ENCODE measurements at places on chromosomes 4 and X.
A peak's percentile ranks its signal among the peaks of the same experiment; 100 is the strongest.

DNA sequence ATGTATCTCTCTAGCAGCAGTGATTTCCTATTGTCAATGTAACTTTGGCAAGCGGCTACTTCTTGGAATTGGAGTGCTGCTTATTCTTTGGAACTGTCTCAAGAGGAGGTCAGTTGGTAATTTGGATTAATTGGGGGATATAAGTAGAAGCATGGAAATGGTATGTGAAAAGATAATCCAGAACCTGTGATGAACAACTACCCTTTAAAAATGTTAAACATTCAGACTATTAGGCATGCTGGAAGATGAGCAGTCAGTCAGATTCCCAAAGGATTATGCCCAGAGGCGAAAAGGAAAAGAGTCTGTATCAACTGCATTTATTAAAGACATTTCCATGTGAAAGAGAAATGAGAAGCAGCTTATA is 62.5 kb downstream of the SEC24D start:
- DNase-seq, result no peak

- no peak for DNase-seq
Observed at GRCh38 chr4:147313108-147313507, 167.8 kb upstream of the EDNRA start.

DNA sequence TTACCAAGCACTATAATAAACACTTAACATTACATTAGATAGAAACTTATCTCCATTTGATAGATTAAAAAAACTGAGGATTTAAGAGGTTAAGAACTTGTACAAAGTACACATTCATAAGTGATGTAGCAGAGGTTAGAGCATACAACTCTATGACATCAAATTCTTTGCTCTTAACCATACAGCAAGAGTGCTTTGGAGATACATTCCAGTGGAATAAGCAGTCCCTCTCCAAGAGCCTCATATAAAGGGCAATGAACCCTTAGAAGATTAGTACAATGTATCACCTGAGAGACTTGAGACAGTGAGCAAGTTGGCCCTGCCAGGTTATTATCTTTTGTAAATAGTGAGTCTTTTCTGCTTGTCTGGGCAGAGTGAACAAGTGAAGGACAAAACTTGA is 600.4 kb upstream of the CT83 start:
- DNase-seq, result no peak

- no peak for DNase-seq
Observed at GRCh38 chr4:3368841-3369760, 72.7 kb upstream of the HGFAC start.

- peak; percentile 0 for DNase-seq
Observed at GRCh38 chrX:139581068-139581467, 50.5 kb downstream of the F9 start.

DNA sequence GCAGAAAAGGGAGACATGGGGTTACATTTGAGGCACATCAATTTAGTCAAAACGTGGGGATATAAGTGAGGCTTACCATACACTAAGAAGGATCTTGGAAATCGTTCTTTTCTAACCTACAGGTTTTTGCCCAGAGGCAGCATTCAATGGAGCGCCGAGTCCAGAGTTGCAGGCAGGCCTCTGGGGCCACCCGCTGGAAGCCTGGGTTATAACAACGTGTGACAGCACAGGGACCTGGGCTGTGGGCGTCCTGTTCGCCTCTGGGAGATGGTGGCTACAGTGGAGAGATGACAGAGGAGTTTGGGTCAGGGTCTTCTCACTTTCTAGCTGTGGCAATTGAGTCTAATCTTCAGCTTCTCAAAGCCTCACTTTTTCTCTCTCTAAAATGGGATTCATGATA is 53.9 kb downstream of the ENPP6 start:
- peak; percentile 85 for DNase-seq

GRCh38 chr4:76689145-76689817 is 208.7 kb downstream of the SOWAHB start:
- DNase-seq, result peak; percentile 84

DNA sequence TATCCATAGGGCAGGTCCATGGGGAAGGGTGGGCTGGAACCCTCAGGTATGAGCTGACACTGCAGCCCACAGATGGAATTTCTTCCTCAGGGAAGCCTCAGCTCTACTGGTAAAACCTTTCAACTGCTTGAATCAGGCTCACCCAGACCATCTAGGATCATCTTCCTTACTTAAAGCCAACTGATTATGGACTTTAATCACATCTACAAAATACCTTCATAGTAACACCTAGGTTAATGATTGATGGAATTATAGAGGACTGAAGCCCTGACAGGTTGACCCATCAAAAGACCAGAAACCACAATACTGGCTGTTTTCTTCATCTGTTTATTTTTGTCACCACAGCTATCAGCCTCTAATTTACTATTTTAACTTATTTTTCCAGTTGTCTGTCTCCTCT is 188.9 kb upstream of the BOD1L1 start:
- DNase-seq, result no peak

DNA sequence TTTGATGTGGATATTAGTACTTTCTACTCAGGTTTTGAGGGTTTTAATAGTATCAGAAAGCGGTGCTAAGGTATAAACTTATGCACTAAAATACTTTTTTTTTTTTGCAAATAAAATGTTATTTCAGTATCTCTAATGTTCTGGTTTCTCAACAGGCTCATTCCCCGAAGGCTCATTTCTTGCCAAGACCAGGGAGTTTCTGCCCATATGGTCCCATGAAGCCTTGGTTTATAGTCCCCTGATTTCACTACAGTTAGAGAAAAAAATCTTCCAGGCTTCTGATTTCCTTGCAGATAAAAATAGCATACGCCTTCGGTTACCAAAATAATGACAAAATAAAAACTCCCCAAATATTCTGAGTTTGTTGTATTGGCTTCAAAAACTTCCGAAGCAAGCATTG is 814.2 kb upstream of the PABPC4L start:
- DNase-seq, result no peak

DNA sequence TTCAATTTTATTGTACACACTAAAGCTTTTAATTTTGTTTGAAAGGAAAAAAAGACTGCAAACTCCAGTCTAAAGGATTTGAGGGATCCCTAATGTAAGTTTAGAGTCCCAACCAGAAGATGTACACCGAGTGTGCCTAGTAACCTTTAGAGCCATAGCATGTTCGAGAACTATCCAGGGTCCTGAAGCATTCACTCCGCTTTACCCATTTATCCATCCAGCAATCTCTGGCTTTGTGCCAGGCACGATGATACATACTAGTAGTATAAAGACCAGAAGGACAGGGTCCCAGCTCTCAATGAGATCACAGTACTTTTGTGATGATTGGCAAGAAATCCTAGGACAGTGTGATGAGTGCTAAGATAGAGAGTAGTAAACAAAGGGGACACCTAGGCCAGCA is 168.7 kb downstream of the STK32B start:
- DNase-seq, result peak; percentile 63

DNA sequence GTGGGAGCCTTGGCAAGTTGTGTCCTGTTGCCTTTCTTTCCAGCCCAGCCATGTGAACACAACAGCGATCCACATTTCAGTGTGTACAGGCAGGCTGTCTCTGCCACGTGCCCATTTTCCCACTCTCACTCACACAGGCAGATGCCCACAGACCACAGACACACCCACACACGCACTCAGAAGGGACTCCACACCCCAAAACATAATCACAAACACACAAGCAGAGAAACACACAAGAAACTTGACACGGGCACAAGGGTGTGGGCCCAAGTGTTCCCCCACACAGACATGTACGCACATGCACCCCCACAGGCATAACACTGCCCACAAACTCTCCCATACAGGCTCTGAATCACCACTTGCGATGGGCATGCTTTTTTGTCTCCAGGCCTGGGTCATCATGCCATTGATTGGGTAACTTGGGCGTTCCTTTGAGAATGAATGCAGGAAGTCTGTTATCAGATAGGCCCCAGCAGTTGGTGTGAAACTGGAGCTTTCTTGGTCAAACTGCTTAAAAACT is 84.3 kb downstream of the NBDY start:
- DNase-seq, result no peak

DNA sequence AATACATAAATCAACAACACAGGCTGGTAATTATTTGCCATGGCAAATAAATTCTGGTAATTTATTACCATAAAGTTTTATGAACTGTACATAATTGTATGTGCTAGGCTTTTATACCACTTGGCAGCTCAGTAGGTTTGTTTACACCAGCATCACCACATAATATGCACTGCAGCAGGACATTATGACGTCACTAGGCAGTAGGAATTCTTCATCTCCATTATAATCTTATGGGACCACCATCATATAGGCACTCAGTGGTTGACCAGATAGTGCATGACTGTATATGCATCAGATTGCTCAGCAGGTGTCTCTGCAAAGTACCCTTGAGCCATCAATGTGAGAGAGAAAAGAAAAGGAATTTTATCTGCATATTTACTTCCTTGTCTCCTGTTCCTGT is 295.4 kb downstream of the CFAP47 start:
- DNase-seq, result no peak

- no peak for DNase-seq
Observed at GRCh38 chr4:136748165-136748564, 784.1 kb downstream of the PCDH18 start.

DNA sequence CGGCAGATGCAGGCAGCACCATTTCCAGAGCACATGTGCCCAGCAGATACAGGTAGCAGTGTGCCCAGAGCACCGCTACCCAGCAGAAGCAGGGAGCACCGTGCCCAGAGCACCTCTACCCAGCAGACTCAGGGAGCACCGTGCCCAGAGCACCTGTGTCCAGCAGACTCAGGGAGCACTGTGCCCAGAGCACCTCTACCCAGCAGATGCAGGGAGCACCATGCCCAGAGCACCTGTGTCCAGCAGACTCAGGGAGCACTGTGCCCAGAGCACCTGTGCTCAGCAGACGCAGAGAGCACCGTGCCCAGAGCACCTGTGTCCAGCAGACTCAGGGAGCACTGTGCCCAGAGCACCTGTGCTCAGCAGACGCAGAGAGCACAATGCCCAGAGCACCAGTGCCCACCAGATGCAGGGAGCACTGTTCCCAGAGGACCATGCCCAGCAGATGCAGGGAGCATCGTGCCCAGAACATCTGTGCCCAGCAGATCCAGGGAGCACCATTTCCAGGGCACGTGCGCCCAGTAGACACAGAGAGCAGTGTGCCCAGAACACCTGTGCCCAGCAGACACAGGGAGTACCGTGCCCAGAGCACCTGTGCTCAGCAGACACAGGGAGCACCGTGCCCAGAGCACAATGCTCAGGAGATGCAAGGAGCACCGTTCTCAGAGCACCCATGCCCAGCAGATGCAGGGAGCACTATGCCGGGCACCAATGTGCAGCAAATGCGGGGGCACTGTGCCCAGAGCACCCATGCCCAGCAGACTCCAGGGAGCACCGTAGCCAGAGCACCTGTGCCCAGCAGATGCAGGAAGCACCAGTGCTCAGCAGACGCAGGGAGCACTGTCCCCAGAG is 236.4 kb downstream of the DHRSX start:
- peak; percentile 43 for DNase-seq

- no peak for DNase-seq
Observed at GRCh38 chrX:116873671-116874070, 410.9 kb upstream of the CT83 start.

DNA sequence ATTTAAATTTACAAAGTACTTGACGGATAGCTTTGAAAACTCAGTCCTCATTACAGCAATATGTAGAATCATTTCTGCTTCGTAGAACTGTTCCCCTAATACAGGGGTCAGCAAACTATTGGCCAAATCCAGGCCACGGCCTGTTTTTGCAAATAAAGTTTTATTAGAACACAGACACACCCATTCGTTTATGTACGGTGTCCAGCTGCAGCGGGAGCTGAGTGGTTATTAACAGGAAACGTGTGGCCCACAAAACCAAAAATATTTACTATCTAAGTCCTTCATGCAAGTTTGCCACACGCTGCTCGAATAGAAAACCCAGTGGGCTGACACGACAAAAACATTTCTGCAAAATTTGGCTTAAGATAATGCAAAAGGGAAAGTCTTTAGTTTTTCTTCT is 146.5 kb downstream of the AFAP1 start:
- DNase-seq, result no peak

DNA sequence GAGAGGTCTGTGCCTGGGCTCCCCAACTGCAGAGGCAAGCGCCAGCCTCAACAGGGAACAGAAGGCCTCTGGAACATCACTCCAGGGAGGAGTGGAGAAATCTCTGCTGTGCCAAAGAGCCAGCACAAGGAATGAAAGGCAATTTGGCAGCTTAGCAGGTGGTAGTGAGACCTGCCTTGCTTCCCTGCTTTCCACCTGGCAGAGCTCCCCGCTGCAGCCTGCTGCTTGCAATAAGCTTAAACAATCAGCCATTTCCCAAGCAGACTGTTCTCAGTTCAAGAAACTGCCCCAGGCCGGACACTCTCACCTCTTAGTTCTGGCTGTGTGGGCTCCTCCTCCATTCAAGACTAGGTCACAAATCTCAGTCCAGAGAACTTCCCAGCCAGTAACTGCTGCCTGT is 370.6 kb downstream of the MAGEB5 start:
- DNase-seq, result no peak

DNA sequence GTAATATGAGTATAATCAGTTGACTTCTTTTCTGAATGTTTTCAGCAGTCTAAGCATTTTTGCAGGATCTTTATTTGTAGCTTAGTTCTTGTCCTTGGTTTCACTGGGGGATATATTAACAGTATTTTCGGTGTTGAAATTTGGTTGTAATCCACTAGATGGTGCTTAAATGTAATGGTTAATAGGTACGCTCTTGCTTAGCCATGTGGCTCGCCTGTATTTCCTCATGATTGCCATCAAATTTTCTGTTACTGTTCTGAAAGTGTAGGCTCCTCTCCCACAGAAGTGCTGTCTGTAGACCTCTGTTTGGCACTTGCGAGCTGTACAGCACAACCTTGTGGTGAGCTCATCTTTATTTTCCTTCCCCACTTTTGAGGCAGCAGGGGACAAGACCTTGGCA is 3.9 kb upstream of the FAAH2 start:
- no peak for DNase-seq

DNA sequence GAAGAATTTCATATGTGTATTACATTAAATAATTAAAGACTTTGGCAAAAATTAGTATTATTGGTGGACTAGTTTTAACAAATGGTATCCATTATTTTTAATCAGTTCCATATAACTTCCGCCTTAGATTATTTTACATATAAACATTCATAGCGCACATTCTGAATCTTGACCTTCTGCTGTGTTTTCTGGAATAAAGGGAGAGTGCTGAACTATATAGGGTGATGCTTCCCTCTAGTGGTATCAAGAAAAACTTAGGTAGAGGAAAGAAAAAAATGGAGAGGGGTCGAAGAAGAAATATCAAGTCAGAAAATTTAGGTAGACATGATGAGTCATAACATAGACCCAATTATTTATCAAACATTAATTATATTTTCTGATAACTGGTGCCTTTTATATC is 155.6 kb upstream of the PACRGL start:
- DNase-seq, result peak; percentile 73

GRCh38 chrX:15747626-15748173 is 9.6 kb downstream of the CA5B start:
- no peak for DNase-seq

GRCh38 chrX:88397551-88397950 is 349.5 kb upstream of the CPXCR1 start:
- no peak for DNase-seq

DNA sequence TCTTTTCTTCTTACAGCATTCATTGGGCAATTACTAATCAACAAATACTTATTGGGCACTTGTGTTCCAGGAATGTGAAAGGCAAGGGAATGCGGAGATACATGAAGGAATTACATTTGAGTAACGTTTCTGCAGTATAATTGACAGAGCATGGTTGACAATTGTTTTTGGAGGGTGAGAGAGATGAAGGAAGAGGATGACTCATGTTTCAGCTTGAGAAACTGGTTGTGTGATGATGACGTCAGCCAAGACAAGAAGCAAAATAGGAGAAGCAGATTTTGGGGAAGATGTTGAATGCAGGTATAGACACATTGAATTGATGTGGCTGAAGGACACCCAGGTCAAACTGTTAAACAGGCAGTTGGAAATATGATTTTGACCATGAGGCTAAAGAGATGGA is 8.0 kb upstream of the CPEB2 start:
- DNase-seq, result no peak

Measured in eye (tissue), 1 donor.